Uterus (tissue), 4 donors: ENCODE measurements at places on chromosomes 13 and 19. TPM values are rescaled to one million over a fixed set of nuclear protein-coding genes. Genes with fewer than 3 reads are reported as not detected.

- DNase-seq = no peak
These were observed 67.0 kb downstream of the RYR1 start for GRCh38 chr19:38500450-38500849.

- DNase-seq = no peak
These were observed 136.1 kb downstream of the PCDH9 start for GRCh38 chr13:67094078-67094477.

DNA sequence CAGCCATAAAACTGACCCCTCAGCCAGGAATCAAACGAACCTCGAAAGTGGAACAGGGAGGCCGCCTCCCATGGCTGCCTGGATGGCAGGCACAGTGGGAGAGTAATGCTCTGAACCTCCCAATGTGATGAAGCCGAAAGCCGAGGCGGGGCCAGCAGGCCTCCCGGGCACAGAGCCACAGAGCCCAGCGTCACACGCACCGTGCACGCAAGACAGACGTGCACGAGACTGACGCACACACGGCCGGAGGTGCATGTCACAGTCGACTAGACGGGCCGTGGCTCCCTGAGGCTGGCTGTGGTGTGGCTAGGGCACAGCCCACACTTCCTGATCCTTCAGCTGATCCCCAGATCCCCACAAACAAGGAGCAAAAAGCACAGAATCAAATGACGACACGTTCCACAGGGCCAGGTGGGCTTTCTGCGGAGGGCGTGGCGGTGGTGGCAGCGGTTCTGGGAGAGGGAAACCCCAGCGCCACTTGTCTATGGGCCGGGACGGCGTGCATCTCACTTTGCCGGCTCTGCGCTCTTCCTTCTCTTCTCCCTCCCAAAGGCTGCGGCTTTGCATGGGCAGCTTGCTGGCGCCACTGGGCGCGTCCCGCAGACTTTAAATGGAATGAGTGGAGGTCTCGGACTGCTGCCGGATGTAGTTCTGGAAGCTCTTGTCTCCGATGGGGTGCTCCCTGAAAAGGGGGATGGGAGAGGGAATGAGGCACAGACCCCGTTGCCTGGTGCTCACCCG, 5.0 kb upstream of the C13orf46 start:
- no peak for DNase-seq

GRCh38 chr13:110265341-110265681, 41.6 kb downstream of the COL4A1 start:
- DNase-seq = no peak

GRCh38 chr19:46838160-46838559, 12.5 kb downstream of the AP2S1 start:
- no peak for DNase-seq

DNA sequence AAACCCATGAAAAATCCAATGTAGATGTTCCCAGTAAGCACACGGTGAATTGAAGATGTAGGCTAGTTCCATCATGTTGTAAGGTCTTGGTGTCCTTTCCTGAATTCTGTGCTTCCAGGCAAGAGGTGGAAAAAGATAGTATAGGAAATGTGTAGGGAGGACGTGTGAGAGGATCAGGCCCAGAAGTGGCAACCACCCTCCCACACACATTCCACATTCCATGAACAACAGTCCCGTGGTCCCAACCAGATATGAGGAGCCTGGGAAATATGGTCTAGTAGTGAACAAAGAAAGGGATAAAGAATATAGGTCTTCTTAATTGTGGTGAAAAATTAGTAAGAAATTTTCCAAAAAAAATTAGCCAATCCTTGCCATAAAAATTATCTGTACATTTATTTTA, 1254.2 kb upstream of the SLC10A2 start:
- no peak for DNase-seq

GRCh38 chr13:44778761-44779484, 202.8 kb upstream of the TSC22D1 start:
- DNase-seq = no peak

- peak; percentile 78 for DNase-seq
These were observed at the start of gene BRD4 for GRCh38 chr19:15332311-15332996. TSS of gene BRD4 (minus strand) at chr19:15332539. CDS start at chr19:15273099, 59,440 bp downstream.

GRCh38 chr13:113297370-113298042, 467 bp downstream of the LAMP1 start:
- DNase-seq = no peak

DNA sequence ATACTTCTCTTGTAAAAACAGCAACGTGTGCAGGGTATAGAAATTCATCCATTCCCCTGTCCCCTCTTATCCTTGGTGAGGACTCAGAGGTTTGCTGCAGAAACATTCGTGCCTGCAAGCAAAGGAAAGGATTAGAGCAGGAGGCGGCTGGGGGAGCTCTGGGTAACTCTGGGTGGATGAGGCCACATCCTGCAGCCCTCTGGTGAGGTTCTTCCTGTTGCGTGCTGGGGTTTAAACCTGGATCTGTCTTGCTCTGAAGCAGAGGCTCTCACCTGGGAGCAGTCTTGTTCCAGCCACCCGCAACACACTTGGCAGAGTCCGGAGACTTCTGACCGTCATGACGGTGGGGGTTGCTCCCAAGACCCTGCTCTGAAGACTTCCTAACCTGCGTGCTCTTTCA, 69.2 kb downstream of the ATP11A start:
- no peak for DNase-seq

GRCh38 chr19:31071136-31071855, 277.9 kb downstream of the TSHZ3 start:
- DNase-seq = no peak

GRCh38 chr19:39264306-39265290, 3.6 kb upstream of the IFNL2 start:
- no peak for DNase-seq

- peak; percentile 49 for DNase-seq
These were observed 65.0 kb upstream of the GTF2F2 start for GRCh38 chr13:45055198-45055901.

- no peak for DNase-seq
These were observed 10.0 kb upstream of the FFAR2 start for GRCh38 chr19:35438096-35438495.

DNA sequence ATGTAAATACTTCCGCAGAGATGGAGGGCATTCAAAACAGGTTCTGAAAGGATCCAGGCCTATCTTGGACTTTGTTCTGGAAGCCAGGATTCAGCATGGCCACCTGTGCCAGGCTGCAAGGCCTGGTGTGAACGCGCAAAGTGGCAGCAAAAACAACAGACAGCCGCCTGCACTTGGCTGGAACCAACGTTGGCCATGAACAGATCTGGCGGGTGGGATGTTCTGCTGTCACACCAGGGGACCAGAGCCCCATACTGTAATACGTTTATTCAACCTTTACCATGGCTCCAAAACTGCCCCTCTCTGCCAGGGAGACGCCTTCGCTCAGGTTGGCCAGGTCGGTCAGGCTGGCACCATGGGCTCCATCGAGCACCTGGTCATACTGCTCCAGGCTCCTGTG, 69.7 kb downstream of the EPS15L1 start:
- no peak for DNase-seq

DNA sequence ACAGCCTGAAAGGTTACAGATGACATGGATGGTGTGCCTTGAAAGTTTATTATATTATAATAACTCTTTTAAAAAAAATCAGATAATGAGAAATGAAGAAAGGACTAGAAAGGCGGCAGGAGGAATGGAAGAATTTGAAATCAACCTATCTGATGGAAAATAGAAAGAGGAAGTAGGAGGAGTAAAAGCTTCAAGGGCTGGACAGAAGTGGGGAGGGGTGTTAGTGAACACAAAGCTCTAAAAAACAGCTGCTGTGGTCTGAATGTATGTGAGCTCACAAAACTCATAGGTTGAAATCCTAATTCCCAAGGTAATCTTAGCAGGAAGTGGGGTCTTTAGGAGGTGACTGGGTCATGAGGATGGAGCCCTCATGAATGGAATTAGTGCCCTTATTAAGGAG, 19.5 kb downstream of the CCDC70 start:
- no peak for DNase-seq

DNA sequence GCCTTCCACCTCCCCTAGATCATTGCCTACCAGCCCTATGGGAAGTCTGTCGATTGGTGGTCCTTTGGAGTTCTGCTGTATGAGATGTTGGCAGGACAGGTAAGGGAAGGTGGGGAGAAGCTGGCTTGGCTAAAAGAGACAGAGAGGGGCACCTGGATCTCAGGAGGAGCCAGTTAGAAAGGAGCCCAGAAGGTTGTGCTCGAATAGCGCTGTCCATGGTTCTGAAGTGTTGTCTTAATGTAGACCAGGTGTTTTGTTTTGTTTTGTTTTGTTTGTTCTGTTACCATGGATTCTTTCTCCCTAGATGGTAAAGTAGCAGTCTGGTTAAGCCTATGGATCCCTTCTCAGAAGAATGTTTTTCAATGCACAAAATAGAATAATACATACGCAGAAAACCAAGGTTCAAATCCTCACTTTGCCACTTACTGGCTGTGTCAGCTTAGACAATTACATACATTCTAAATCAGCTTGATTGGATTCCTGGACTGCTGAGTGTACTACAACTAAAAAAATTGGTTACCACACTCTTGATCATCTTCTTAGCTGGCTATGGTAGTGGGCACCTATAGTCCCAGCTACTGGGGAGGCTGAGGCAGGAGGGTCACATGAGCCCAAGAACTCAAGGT, 5.9 kb upstream of the CACNG7 start:
- DNase-seq = no peak

DNA sequence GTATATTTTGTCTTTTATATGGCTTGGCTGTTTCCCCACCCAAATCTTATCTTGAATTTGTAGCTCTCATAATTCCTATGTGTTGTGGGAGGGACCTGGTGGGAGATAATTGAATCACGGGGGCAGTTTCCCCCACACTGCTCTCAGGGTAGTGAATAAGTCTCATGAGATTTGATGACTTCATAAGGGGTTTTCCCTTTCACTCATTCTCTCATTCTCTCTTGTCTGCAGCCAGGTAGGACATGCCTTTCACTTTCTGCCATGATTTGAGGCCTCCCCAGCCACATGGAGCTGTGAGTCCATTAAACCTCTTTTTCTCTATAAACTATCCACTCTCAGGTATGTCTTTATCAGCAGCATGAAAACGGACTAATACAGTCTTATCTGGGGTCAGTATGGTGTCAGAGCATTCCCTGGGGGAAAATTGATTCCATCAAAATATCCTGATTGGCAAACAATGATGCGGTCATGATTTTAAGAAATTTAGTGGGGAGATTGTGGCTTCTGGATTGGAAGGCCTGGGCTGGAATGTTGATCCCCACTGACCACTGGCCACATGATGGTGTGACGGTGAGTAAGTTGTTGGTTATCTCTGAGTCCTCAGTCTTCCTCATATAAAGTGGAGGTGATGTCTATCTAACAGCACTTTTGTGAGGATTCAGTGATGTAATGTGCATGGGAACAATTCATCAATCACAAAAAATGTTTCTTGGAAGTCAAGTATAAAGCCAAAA, 27.5 kb upstream of the ANKRD10 start:
- no peak for DNase-seq

DNA sequence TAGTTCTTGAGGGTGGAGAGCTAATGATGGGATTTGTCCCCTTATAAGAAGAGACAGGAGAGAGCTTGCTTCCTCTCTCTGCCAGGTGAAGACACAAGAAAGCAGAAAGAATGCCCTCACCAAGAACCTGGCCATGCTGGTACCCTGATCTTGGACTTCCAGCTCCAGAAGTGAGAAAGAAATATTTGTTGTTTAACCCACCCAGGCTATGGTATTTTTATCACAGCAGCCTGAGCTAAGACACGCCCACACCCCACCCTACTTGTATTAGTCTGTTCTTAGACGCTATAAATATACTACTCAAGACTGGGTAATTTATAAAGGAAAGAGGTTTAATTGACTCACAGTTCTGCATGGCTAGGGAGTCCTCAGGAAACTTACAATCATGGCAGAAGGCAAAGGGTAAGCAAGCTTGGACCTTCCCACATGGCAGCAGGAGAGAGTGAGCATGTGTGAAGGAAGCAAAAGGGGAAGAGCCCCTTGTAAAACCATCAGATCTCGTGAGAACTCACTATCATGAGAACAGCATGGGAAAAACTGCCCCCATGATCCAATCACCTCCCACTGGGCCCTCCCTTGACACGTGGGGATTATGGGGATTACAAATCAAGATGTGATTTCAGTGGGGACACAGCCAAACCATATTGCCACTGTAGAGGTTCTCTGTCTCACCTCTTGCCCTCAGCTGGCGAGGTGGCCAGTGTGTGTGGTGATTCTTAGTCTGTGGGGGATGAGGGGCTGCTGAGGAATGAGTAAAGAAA, 57.4 kb upstream of the RCBTB2 start:
- no peak for DNase-seq

DNA sequence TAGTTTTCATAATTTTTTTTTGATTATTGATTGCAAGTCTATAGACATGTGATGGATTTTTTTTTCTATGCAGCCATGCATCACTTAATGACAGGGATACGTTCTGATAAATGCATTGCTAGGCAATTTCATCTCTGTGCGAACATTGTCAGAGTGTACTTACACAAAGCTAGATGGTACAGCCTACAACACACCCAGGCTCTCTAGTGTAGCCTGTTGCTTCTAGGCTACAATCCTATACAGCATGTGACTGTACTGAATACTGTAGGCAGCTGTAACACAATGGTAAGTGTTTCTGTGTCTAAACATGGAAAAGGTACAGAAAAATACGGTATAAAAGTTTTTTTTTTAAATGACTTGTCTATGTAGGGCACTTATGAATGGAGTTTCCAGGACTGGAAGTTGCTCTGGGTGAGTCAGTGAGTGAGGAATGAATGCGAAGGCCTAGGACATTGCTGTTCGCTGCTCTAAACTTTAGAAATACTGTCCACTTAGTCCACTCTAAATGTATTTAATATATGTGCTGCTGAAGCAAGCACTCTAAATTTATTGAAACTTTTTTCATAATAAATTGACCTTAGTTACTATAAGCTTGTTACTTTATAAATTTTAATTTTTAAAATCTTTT, 20.3 kb downstream of the SPATA13 start:
- DNase-seq = no peak

GRCh38 chr13:92994056-92994455, 232.6 kb upstream of the GPC6 start:
- no peak for DNase-seq

GRCh38 chr13:53782488-53782961, 753.9 kb downstream of the OLFM4 start:
- no peak for DNase-seq

DNA sequence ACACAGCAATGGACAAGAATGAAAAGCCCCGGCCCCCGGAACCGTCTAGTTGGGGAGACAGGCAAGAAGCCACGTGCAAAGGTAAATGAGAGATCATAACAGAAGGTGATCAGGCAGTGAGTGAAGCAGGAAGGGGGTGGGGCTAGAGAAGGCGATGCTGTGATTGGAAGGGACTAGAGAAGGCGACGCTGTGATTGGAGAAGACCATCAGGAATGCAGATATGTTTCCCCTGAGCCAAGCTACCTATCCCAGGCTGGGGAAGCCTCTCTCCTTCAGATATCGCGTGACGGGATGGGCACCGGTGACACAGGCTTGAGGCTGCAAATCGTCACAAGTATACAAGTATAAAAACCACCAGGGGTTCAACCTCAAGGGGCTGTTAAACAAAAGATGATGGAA, 21.8 kb downstream of the DCAF15 start:
- DNase-seq = no peak

- DNase-seq = no peak
These were observed 466.5 kb downstream of the UQCRFS1 start for GRCh38 chr19:28746478-28746877.

Gene ZNF681
- total RNA-seq = 0.26 TPM

Gene ZNF723
- total RNA-seq = not detected

Gene TRIP10
- 53.5 TPM for total RNA-seq

Gene NOTCH3
- total RNA-seq = 166 TPM

Gene SHISA7
- not detected for total RNA-seq

Gene UBE2L5
- total RNA-seq = not detected

Gene SMAD9
- 31.0 TPM for total RNA-seq

Gene LILRA2
- total RNA-seq = 0.48 TPM

Gene FBXO17
- total RNA-seq = 3.8 TPM

Gene OVOL3
- total RNA-seq = not detected

Gene YJEFN3
- total RNA-seq = not detected

Gene ZNF829
- total RNA-seq = 11.5 TPM
